ENCODE measurements at places on chromosomes 3 and 15.

GRCh38 chr15:52383100-52383588, 87.5 kb upstream of the MYO5C start:
- no peak for DNase-seq

DNA sequence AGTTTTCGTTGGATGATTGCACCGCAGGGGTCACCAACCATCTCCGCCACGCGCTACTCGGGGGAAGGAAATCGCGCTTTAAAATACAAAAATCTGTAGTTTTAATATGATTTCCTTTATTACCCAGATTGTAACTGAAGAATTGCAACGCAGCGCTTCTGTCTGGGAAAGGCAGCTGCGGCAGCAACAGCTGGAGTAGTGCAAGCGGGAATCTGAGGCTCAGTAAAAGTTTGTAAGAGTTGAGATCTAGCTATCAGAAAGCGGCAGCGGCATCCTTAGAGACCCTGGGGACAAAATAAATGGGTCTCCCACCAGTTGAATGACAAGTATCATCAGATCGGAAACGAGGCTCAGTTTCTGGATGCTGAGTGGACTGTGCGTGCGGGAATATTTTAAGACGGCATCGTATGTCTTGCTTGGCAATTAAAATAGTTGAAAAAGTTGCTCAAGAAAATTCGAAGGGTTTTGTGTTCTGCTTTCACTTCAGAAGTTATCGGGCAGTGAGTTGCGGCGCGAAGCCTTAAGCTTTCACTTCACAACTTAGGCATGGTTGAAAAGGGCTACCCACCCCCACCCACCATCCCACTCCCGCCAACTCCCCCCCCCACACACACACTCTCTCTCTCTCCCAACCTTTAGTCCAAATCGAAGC, 2.7 kb downstream of the MECOM start:
- DNase-seq, result no peak

DNA sequence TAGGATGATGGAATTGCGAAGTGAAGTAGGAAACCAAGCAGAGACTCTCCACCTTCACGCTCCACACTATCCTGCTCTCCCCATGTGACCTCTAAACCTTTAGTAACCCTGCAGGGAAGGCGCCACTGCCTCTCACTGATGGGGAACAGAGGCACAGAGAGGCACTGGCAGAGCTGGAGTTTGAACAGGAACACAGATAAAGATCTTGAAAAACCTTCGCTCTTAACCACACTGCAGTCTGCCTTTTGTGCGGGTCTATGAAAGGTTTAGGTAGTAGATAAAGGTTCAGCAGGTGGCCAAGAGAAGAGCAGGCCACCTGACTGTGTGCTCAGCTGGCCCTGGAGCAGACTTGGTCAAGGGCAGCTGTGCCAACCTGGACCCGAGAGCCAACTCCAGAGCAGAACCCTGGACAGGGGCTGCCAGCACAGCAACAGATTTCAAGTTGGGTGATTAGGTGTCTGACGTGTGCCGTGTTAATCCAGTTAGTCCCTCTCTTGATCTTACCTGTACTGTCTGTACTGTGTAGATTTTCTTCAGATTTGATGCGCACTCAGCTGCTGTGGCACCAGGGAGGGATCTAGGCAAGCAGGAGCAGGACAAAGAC, 15.2 kb downstream of the EIF4E3 start:
- no peak for DNase-seq

DNA sequence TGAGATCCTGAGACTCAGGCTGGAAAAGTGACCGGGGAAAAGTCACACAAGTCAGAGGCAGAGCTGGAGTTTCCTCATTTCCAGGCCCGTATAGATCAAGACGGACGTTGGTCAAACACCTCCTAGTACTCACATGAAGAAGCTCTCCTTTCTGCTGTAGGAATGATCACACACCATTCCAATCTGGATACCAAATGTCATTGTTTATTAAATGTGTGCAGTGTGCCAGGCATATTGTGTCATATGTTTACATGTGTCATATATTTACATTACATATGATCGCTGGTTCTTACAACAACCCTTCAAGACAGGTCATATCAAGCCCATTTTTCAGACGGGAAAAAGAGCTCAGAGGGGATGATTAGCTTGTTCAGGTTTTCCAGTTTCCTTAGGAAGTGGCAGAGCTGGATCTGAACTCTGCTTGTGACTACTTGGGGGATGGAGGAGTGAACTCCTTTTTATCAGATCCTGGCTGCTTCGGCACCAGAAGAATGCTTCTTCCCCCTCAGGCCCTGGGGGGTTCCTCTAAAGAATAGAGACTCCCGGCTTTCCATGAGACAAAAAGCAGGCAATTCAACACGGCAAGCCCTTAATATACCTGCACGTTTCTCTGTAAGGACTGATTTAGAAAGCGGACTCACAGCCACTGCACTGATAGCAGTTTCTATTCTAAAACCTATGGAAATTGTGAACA, 41.9 kb downstream of the FAM43A start:
- no peak for DNase-seq

DNA sequence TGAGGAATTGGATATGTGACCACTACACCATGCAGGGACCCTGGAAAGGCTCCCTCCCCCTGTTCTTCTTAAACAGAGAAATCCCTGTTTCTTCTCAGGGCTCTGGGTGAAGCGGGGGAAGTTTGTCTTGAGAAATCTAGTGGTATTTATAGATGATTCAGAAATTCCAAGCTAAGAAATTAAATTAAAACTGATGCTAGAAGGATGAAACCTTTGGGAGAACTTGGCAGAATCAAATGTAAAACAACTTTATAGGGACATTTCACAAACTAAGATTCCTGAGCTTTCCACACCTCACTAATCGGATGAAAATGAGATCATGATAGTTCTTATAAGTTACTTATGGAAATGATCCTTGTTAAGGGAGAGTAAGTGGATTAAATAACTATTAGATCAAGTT, 54.2 kb downstream of the FBXL2 start:
- no peak for DNase-seq

DNA sequence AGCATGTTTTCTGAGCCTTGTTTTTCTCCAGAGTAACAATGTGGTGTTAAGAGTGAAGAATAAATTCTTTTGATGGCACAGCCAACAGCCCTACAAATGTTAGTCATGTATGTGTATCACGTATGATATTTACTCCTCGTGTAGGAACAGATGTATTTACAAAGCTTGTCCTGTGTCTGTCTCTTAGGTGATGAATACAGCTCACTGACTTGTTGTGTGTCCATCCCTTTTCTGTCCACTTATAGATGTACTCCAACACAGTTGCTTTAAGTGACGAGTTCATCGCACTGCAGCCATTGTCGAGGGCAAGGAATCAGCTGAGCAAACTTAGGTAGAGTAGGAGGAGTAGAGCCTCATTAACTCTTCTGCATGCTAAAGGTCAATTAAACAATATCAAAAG, 78.1 kb downstream of the DCUN1D1 start:
- no peak for DNase-seq

GRCh38 chr3:24936574-24936973, 441.9 kb upstream of the THRB start:
- DNase-seq, result no peak

DNA sequence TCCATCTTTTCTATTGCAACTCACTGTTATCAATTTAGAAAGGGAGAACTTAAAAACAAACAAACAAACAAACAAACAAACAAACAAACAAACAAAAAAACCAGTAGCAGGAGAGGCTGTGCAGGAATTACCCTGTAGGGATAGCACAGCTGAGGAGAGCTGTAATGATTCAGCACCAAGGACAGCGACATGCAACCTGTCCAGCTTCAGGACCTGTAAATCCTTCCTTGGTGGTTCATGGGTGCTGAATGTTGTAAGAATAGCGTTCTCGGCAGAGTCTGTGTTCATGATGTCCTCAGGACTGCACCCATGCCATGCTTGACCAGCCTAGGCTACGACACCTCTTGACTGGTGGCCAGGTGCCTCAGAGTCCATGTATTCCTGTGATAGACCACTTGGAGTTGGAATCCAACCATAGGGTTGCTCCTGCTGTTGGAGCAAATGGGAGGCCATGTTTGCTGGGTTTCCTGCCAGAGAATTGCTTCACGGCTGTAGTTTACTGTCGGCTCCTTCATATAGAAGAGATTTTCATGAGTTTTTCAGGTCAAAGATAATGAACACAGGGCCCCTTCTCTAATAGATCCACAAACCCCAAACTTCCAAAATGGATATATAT, 65.9 kb downstream of the CACNA2D3 start:
- DNase-seq, result peak; percentile 31

DNA sequence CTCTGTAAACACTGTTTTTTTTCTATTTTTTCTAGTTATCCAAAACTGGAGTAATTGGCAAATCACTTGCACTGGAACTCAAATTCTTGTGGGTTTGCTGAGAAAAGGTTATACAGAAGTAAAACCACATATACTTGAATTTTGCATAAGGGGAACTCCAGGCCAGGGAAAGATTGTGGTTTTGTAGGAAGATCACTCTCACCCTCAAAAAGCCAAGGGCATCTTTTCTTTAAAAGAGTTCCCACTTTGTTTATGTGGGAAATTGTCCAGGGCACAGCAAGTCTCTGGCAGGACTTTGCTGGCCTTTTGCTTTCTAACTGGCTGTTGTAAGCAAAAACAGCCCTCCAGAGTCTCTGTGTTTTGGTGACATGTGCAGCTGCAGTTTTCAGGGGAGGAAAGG, 340.3 kb upstream of the RBMS3 start:
- DNase-seq, result no peak

DNA sequence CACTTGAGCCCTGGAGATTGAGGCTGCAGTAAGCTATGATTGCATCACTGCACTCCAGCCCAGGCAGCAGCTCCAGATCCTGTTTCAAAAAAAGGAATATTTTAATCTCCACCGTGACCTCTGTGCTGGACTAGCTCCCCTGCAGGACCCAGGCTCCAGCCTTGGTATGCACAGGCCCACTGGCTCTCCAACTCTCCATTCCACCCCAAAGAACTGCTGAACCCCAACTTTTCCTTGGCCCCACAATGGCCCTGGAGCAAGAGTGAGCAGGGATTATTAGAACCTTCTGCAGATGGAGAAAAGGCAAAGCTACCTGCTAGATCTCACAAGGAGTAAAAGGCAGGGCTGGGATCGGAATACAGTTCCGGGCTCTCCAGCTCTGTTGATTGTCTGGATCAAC, 32.8 kb upstream of the SFMBT1 start:
- DNase-seq, result no peak

DNA sequence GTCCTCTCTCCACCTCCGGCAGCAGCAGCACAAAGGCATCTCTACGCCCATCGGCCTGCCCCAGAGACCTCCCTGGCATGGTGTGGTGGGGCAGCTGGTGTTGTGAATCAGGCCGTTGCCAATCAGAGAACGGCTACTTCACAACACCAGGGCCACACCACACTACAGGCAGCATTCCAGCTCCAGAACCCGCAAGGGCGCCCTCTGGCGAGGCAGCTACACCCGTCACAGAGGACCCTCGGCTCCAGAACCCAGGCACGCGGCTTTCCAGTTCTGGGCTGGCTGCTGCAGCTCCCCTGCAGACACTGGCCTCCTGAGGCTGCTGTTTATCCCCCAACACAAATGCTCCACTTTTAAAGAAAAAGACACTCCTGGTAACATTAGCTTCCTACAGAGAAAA, 127.5 kb upstream of the TOPAZ1 start:
- DNase-seq, result peak; percentile 21

- DNase-seq, result no peak
Observed at GRCh38 chr3:47473391-47473790, 2.4 kb downstream of the SCAP start.

- DNase-seq, result no peak
Observed at GRCh38 chr3:182234881-182235280, 523.2 kb downstream of the SOX2 start.

DNA sequence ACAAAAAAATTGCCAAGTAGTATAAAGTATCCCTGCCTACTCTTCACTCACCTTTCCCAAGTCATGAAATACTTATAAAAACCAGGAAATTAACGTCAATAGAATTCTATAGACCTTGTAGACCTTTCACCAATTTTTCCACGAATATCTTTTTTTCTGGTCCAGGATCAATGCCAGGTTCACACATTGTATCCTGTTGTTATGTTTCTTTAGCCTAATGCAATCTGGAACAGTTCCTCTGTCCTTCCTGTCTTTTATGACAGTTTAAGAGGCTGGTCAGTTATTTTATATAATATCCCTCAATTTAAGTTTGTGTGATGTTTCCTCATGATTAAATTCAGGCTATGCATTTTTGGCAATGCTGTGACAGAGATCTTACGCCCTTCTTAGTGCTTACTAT, 63.2 kb upstream of the MAGI1 start:
- no peak for DNase-seq

- no peak for DNase-seq
Observed at GRCh38 chr15:40047415-40048210, 8.6 kb upstream of the SRP14 start.

DNA sequence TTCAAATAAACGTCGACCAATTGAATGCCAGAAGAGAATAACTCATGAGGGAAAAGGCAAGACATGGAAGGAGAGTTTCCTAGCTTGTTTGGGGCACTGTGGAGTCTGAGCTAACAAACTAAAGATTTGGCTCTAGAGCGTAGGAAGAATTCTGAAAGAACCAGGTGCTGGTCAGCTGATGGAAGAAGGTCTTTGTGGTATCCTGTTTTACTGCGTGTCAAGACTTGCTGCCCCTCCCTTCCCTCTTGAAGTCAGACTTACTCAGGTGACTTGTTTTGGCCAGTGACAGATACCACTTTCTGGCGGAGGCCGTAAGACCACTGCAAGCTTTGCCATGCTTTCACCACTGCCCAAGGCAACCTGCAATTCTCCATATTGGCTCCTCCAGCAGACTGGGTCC, 673 bp upstream of the HCLS1 start:
- DNase-seq, result no peak

DNA sequence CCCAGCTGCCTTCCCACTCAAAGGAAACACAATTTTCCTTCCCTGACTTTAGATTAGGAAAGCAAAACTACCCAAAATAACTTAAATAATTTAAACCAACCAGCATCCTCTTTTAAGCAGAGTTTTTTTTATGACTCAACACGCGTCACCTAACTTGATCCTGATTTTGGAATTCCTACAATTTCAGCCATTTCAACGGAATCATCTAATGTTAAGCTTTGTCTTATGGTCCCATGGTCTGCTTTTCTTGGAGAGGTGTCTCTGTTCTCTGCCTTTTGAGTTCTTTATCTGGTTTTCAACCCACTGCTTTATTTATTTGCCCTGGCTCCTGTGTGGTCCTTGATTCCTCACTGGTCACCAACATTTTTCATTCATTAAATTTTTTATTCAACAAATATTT, 219.2 kb upstream of the ARHGEF26 start:
- no peak for DNase-seq

DNA sequence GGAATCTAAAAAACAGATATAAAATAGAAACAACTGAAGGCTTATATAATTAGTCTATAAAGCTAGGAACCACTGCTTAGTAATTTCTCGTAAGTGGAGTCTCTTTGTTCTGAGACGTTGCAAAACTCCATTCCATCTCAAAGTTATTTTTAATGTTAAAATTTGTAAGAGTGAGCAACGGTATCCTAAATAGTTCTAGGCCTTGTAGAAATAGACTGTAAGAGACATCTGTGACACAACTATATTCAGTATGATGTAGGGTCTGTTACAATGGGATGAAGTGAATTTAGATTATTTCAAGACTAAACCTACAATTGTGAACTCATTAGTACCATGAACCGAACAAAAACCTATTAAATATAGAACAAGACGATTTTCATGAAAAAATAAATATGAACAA, 57.2 kb downstream of the UBE3A start:
- DNase-seq, result no peak
